ENCODE measurements at places on chromosomes 6 and 20.
A peak's percentile ranks its signal among the peaks of the same experiment; 100 is the strongest.

DNA sequence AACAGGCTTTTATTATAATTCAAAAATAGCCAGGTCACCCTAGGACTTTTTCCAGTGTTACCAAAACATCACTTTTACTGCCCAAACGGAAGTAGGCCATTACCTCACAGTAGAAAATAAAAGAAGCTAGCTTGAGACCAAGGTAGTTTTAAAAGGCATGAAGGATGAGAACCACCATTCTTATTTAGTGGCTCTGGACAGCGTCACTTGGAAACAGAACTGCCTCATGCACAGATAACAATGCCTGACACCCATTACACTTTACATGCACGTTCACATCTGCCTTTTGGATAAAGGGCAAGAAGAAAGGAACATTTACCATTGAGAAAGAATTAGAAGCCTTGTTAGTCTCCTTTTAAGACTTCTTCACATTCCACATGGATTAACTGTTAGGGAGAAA is 1.9 kb upstream of the PAQR8 start:
- no peak for DNase-seq

DNA sequence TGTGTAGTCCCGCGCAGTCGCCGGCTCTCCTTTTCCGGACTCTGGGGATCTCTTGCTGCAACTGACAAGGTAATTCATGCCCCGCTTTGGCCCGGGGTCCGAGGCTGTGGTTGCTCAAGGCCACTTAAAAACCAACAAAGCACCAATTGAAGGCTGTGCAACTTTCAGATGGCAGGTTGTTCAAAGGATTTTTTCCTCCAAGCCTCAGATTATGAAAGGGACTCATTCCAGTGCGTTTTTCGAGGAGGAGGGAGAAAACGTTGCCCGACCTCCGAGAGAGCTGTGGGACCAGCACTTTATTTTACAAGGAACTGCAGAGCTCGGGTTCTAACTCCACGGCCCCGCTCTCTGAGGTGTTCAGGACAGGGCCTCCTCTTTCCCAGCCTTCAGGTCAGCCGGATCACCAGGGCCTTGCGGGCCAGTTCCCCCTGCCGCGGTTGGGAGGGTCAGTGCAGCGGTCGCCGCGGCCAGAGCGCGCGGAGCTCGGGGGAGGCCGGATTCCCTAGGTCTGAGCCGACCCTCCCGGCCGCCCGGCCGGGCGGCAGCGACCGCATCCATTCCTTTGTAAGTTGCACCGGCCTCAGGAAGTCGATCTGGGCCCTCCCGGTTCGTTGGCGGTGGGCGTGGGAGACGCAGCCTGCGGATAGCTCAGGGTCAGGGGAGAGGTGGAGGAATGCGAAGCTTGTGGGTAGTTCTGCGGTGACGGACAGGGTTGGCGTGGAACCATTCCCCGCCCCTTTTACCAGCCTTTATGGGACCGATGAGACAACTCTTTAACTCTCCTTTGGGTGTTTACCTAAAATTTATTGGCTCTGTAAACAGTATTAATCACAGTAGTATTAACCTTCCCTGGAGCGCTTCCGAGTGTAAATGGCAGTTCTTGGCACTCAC is 1.6 kb downstream of the UTRN start:
- no peak for DNase-seq

DNA sequence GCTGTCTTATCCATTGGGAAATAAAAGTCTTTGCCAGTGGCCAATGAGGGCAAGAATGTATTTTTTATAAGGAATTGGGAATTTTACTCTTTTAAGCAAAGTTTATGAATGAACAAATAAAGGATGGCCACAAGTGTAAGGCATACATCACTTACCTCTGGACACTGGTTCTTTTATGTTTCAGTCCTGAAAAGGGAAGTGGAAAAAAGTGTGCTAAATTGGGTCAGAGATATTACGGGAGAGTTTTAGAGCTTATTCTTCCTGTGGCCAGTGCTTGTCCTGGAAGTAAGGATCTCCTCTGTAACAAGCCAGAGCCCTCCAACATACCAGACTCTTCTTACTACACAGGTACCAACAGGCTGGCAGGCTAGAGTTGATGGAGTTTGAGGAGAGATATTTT is 22.5 kb upstream of the RIPK1 start:
- DNase-seq, result no peak

DNA sequence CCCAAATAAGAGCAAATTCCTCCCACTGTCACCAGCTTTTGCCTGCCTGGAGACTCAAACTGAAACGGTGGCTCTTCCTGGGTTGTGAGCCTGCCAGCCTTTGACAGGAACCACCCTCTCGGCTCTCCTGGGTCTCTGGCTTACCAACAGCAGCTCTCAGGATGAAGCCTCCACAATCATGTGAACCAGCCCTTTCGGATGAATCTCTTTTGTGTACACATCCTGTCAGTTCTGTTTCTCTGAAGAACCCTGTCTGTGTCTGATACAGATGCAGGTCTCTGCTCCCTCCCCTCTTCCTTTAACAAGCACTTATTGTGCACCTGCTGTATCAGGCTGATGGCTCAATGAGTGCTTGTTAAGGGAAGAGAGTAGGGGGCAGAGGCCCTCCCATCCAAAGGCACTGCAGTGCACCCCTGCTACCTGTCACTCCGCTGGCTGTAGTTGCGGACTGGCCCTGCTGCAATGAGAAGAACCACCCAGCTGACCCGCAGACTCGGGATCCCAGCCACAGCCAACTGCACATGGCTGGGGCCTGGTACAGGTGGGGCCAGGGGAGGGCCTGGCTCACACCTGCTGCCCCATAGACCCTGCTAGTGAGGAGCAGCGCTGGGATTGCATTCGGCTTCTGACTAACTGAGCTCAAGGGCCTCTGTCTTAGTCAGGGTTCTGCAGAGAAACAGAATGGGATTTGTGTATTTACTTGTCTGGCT is 120.1 kb upstream of the PMEPA1 start:
- no peak for DNase-seq

DNA sequence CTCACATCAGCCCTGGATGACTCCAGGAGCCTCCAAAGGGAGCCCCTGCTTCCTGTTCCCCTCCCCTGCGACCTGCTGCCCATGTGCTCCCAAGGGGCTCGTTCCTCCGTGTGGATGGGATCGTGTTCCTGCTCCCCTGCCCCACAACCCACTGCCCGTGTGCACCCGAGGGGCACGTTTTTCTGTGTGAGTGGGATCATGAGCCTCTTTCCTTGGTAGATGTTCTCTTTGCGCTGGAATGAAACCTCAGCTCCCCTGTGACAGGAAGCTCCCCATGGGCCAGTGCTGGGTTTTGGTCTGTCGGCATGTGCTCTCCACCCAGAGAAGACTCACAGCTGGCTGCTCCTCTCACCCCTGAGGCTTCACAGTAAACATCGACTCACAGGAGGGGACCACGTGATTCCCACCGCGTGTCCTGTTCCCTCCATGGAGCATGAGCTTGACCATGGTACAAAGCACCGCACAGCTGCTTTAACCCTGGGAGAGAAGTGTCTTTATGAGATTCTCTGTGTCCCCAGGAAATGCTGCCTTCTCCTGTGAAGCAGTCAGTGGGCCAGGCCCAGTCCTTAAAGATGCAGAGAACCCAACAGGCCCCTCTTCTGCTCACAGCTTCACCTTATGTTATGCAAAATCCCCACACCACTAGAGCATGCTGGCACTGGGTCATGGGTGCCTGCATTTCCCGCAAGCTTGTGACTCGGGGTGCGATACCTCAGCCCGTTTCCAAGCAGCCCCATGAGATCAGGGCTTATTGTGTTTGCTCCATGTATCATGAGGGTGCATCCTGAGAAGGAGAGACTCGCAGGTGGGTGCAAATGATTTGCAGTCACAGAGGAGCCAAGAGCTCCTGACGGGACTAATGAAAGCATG is 215.1 kb downstream of the ERMARD start:
- DNase-seq, result no peak

DNA sequence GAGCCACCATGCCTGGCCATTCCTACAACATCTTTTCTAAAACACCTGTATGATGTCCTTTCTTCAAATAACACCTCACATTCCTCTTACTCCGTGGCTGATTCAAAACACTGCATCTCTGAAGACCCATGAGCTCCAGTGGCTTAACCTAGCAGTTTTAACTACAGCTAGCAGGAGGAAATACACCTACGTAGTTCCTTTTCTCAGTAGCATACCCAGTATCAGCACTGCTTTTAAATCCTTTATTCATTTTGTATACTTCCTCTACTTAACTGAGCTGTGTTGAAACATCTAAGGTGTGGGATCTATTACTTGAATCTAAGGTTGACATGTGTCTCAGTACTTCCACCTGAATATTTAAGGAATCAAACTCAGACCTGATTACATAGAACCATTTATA is 113.6 kb upstream of the CCDC28A start:
- DNase-seq, result no peak

GRCh38 chr6:97443408-97444080 is 160.5 kb upstream of the MMS22L start:
- DNase-seq, result no peak

- peak; percentile 31 for DNase-seq
These were observed at the start of gene ECI2 for GRCh38 chr6:4134841-4135664. Gene ECI2, minus strand, starts transcription at chr6:4135575. Its CDS starts 15 bp downstream, at chr6:4135560.

DNA sequence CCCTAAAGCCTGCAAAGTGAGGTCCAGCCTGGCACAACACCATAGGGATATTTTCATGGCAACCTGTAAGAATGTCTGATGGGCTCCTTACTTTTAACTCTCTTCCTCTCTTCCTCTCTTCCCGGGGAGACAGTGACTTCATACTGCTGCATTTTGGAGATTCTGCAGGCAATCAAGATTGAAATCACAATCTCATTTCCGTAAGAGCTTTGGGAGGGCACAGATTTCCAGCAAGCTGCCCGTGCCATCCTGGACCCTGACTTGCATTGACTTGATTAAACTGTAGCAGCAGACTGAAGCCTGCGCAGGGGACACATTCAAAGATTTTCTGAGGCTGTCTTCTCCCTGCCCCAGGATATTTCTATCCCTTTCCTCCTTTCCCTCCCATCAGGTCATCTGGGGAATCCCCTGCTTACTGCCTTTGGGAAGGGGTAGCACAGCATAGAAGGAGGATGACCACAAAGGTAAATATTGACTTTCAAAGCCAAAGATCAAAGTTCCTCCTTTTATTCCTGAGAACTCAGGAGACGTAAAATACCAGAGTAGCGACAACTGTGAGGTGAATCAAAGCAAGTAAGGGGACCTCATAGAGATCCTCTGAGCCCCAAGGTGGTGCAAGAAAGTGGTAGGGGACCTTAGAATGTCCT is 504.0 kb upstream of the ARID1B start:
- DNase-seq, result no peak

DNA sequence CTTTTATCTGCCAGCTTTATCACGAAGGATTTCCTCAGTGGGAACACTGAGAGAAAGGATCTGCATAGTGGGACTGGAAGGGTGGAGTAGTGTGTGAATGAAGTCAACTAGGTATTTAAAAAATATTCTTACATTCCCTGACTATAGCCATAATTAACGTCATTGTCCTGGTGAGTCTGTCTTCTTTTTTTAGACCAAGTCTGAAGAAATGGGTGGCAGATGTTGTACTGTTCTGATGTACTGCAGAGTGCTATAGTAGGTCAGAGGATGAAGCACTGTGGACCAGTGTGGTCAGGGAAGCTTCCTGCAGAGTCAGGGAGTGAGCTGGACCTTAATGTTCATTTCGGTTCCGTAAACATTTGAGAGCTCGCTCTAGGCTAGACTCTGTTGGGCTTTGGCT is 11.9 kb downstream of the TULP4 start:
- no peak for DNase-seq

DNA sequence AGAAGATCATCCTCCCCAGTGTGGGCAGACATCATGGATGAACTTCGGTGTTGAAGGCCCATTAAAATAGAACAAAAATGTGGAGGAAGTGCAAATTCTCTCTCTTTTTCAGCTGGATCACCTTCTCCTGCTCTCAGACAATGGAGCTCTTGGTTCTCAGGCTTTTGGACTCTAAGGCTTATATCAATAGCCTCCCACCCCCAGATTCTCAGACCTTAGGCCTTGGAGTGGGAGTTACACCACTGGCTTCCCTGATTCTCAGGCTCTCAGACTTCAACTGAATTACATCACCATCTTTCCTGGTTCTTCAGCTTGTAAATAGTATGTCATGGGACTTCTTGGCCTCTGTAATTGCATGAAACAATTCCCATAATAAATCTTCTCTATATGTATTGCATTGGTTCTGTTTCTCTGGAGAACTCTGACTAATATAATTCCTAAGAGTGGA is 36.6 kb downstream of the NSFL1C start:
- no peak for DNase-seq

DNA sequence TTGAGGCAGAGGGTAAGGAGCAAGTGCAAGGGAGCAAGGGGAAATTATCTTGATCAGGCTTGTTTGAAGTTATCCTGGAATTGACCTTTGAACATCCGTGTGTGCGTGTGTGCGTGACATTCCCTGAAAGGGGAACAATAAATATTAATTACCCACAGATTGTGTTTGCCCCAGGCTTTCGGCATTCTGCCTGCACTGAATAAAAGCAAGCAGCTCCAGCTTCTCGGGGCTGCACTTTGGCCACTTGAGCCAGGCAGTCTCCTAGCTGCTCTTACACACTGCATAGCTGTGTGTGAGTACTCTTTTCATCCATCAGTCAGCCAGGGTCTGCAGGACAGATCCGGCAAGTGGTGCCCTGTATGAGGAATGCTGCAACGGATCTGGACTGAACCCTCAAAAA is 107.7 kb upstream of the BTN3A2 start:
- no peak for DNase-seq

- DNase-seq, result no peak
These were observed 75.0 kb downstream of the ELOVL4 start for GRCh38 chr6:79872303-79872702.

DNA sequence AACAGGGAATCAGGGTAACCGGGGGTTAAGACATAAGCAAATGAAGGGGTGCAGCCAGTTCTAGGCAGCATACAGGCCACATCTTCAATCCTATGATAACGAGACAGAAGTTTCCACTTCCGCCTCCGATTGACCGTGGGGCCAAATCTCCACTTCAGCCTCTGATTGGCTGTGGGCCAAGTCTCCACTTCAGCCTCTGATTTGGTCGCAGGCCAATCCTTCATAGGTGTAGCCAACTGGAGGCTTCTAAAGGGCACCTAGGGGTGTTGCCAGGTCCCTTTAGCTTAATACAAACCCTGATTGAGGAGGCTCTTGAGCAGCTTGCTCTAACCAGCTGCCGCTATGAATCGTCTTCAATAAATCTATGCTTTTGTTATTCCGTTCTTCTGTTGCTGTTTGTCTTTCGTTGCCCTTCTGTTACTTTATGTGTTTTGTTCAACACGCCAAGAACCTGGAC is 2.1 kb upstream of the ERGIC3 start:
- no peak for DNase-seq

- no peak for DNase-seq
These were observed 34.1 kb upstream of the MYLK2 start for GRCh38 chr20:31785089-31785488.

DNA sequence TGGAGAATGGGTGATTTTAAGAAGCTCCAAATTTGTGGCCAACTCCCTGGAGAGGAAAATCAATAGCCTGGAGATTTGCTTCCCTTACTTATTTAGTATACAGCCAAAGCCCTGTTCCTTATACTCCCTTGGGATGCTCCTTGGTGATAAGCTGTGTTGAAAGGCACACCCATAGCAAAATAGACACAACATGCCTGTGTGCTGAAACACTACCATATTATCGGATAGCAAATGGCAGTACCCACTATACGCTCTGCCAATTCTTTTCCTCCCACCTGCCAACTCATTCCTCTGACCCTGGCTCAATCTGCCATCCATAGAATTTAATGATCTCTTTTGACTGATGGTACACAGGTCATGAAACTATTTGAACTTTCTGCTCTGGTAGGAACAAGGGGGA is 98.2 kb downstream of the CLIC5 start:
- DNase-seq, result no peak

GRCh38 chr6:157946865-157947532 is 34.7 kb upstream of the SYNJ2 start:
- DNase-seq, result no peak

- DNase-seq, result no peak
These were observed 1.2 kb downstream of the RNF217 start for GRCh38 chr6:124963416-124963785.

All from activated T-cell treated with anti-CD3 and anti-CD28 coated beads for 24 hours (primary cell).